ENCODE measurements at places on chromosomes 6 and 20. TPM values are rescaled to one million over a fixed set of nuclear protein-coding genes. Genes with fewer than 3 reads are reported as not detected.

DNA sequence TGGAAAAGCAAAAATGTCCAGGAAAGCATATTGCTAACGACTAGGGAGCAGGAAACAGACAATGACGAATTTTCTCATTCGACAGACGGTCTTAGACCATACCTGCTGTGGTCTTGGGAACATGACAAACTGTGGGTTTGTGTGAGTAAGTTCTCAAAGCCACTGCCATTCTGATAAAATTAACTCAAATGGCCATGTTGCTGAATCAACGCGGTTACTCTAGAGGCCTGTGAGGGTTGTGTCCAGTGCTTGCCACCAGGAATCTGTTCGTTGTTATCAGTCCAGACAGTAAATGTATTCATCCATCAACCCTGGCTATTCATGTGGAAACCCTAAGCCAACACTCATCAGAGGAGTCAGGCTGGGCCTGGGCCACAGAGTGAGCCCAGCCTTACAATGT, 124.3 kb downstream of the MYLK4 start:
- DNase-seq: no peak

- DNase-seq: no peak
Measured at GRCh38 chr20:52622081-52622480, 350.1 kb upstream of the TSHZ2 start.

GRCh38 chr6:159693128-159693893, at the start of gene SOD2:
SOD2 (minus strand) TSS chr6:159693241; CDS start chr6:159693167, 74 bp downstream.
- DNase-seq: peak; percentile 93

- no peak for DNase-seq
Measured at GRCh38 chr6:33017694-33018353, 8.4 kb upstream of the HLA-DOA start.

GRCh38 chr20:39036851-39037250, 74.7 kb downstream of the DHX35 start:
- no peak for DNase-seq

- DNase-seq: no peak
Measured at GRCh38 chr6:22025468-22026163, 271.2 kb downstream of the PRL start.

- no peak for DNase-seq
Measured at GRCh38 chr20:53948383-53949318, 121.7 kb downstream of the BCAS1 start.

DNA sequence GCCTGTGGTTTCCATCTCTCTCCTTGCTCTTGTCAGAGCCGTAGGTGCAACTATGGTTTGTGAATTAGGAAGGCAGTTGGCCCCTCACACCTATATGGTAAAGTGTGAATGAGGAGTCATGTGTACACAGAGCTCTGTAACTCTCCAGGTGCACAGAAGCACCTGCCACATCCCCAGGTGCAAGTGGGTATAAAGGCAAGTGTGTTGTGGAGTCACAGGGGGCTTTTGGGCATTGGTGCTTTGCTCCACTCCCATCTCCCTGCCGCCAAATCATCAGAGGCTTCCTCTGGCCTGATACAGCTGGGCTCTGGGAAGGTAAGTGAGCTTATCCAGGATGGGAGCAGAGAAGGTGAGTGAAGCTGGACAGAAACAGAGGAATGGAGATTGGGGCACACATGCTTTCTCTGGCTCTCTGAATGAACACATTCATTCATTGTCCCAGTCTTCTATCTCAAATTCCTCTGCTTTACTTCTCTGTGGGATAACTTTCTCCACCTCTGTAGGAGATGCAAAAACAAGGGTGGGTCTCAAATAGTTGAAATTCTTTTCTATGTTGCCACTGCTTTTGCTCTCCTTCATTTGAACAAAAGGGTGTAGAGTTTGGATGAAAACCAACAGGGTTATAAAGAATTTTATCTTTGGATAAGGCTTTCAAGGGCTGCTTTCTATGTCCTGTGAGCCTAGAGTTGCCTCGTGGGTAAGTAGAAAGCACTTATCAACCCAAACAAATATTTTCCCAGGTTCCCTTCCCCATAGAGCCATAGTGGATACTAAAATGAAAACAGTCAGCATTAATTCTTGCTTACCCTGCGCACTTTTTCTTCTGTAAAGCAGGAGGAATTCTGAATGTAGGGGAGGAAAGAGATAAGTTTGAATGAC, 45.0 kb upstream of the RIPOR2 start:
- no peak for DNase-seq

- DNase-seq: no peak
Measured at GRCh38 chr6:28867086-28867409, 56.7 kb downstream of the TRIM27 start.

DNA sequence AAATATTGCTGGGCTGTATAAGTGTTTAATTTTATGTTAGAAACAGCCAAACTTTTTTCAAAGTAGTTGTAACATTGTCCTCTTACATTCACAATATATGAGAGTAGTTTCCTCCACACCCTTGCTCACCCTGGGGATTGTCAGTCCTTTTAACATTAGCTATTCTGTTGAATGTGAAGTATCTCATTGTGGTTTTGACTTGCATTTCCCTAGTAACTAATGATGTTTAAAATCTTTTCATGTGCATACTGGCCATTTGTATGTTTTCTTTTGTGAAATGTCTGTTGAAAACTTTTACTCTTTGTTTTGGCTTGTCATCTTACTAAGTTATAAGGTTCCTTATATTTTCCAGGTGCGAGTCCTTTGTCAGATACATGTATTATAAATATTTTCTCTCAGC, 32.9 kb downstream of the TRIM38 start:
- DNase-seq: no peak

- DNase-seq: no peak
Measured at GRCh38 chr6:43773980-43774775, 4.2 kb downstream of the VEGFA start.

Gene RREB1
- total RNA-seq: 16.5 TPM

Gene BPIFA2
- total RNA-seq: not detected

Gene ARHGAP40
- not detected for total RNA-seq

Gene SOX4
- total RNA-seq: 7.9 TPM

Gene ROS1
- total RNA-seq: 0.76 TPM

Gene TBX18
- 16.4 TPM for total RNA-seq

Gene XKR7
- total RNA-seq: not detected
